ENCODE measurements at places on chromosomes 1 and 21. TPM values are rescaled to one million over a fixed set of nuclear protein-coding genes. Genes with fewer than 3 reads are reported as not detected.

The IL10 gene
- 7.0 TPM for total RNA-seq

DNA sequence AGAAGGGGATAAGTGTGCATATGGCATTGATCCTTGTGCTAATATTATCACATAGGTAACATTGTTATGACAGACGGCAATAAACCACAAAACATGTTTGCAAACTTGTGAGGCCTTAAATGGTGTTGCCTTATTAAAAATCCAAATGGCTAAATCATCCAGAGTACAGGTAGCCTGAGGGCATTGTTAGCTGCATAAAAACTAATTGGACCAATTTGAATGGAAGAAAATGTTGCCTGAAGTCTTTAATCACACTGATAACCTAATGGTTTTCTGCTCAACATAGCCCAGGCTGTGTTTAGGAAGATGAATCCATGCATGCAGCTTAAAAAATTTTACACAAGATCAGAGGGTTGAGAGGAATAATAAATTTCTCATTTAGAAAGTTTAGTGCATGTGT, 19.4 kb upstream of the LRRC53 start:
- DNase-seq, result no peak

- DNase-seq, result no peak
These were observed 263.9 kb downstream of the DNM3 start for GRCh38 chr1:172105230-172105629.

The ELAPOR1 gene
- total RNA-seq, result 19.5 TPM

DNA sequence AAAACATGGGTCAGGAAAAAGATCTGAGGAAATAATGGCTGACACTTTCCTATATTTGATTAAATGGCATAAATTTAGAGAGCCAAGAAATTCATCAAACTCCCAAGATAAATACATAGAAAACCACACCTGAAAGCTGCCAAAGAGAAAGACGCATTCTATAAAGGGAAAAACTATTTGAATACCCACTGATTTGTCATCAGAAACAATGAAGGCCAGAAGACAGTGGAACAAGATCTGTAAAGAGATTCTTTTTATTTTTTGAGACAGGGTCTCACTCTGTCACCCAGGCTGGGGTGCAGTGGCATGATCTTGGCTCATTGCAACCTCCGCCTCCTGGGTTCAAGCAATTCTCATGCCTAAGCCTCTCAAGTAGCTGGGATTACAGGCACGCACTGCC, 17.4 kb downstream of the SDE2 start:
- DNase-seq, result no peak

- no peak for DNase-seq
These were observed 72.5 kb downstream of the FOXD2 start for GRCh38 chr1:47510282-47510811.

- DNase-seq, result no peak
These were observed 127.8 kb downstream of the RGS7 start for GRCh38 chr1:241229216-241229615.

The USP1 gene
- total RNA-seq, result 36.6 TPM

The ENAH gene
- total RNA-seq, result not detected

- DNase-seq, result no peak
These were observed 586.3 kb downstream of the PLA2G4A start for GRCh38 chr1:187415065-187415464.

DNA sequence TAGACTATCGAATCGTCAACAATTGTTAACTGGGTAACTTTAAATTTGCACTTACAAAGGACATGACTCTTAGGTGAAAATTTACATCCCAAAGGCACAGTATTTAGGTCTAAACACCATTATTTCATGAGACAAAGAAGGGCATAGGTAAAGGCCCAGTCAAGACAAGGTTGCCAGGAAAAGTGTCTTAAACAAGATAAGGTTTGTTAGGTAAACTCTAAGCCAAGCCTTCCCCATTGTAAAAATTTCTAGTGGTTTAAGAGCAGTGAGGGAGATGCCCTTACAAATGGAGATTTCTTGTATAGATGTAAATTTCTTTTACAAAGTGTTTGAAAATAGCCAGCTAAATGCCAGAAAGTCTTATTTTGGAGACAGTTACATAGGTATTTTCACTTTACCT, 36.9 kb upstream of the FNBP1L start:
- DNase-seq, result no peak

The OLIG2 gene
- total RNA-seq, result not detected

The ATP5PB gene
- total RNA-seq, result 85.1 TPM

The TIE1 gene
- 1.3 TPM for total RNA-seq

DNA sequence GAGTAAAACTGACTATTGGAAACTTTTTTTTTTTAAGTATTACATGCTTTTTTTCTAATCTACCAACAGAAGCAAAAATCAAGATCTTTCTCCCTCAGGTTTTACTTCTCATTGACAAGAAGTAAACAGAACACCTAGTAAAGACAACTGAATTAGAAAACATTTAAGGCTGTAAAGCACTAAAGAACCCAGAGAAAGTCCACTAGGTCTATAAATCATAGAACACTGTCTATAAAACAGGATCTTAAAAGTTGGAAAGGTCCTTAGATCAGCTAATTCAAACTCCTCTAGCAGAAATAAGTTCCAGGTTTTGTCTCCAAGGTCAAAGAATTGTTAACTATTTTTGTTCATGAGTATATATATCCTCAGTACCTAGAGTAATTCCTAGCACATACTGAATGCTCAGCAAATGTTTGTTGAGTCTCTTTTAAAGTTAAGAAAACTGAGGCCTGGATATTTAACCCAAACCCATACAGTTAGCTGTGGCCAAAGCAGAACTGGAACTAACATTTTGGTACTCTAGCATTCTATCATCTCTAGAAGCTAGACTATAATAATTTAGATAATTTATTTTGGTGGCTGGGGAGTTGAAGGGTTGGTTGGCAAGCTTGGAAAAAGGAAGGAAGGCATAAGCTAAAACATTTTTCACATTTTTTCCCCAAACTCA, 3.0 kb downstream of the EPS15 start:
- DNase-seq, result no peak

DNA sequence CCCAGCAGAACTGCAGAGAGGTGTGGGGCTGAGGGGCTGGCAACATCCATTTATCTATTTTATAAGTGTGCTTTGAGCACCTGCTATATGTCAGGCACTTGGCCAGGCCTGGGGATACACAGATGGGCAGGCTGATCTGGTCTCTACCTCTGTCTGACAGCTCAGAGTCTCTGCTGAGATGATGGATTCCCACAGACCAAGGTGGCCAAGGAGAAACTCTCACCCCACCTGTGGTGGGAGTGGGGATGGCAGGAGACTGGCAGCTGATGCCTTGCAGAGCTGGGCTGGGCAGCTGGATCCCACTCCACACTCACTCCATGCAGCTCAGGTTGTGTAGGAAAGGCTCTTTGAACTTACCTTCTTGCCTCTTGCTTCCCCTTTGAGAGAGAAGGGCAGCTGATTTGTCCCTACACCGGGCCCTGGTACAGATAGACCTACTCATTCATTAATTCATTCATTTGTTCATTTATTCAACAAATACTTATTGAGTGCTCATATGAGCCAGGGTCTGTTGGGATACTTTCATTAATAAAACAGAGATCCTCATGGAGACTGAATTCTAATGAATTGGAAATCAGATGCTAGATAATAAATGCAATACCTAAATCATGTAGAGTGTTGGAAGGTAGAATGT, 9.0 kb downstream of the ADORA1 start:
- DNase-seq, result no peak

DNA sequence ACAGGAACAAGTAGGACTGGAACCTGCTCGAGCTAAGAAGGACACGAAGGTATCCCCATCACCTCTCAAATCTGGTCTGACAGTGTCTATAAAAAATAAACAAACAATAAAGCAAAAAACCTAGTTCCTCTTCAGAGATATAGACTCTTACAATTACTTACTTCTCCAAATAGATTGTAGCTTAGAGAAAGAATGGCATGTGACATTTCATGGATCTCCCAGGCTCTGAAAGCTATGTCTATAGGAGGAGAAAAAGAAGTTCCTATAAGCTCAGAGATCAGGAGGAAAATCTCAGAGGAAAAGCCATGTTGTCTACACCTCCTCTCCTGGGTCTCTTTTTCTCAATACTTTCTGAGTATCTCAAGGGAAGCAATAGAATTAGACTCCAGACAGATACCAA, 12.3 kb upstream of the OR10J5 start:
- no peak for DNase-seq

- DNase-seq, result no peak
These were observed 42.3 kb downstream of the AJAP1 start for GRCh38 chr1:4696753-4697152.

GRCh38 chr1:56397409-56397808, 182.0 kb downstream of the PLPP3 start:
- DNase-seq, result no peak

The ATP6V1G3 gene
- total RNA-seq, result not detected

GRCh38 chr1:162892906-162893611, 32.1 kb upstream of the CCDC190 start:
- no peak for DNase-seq

- no peak for DNase-seq
These were observed 113.7 kb upstream of the IFFO2 start for GRCh38 chr1:19070197-19070651.

Measured in CD4-positive, CD25-positive, alpha-beta regulatory T cell (primary cell).